Adipocyte (in vitro differentiated cells): ENCODE measurements at places on chromosomes 4 and X.
A peak's percentile ranks its signal among the peaks of the same experiment; 100 is the strongest.

DNA sequence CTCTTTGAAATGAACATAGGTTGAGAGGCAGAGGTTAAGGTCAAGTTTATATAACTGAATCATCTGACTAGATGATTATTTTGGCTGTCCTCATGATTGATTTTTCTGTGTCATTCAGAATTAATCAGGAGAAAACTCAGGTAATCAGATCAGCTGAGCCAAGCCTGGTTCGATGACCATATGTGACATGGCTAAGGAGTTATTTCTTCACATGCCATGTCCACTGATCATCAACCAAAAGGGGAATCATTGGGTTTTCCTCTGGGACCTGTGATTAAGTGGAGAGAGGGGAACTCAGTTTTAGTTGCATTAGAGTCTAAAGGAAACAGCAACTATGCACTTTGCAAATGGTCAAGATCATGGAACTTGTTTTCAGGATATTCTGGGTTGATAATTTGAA, 20.3 kb upstream of the PACRGL start:
- DNase-seq, result no peak

GRCh38 chr4:83454686-83455085, 937 bp downstream of the HELQ start:
- DNase-seq, result peak; percentile 33

DNA sequence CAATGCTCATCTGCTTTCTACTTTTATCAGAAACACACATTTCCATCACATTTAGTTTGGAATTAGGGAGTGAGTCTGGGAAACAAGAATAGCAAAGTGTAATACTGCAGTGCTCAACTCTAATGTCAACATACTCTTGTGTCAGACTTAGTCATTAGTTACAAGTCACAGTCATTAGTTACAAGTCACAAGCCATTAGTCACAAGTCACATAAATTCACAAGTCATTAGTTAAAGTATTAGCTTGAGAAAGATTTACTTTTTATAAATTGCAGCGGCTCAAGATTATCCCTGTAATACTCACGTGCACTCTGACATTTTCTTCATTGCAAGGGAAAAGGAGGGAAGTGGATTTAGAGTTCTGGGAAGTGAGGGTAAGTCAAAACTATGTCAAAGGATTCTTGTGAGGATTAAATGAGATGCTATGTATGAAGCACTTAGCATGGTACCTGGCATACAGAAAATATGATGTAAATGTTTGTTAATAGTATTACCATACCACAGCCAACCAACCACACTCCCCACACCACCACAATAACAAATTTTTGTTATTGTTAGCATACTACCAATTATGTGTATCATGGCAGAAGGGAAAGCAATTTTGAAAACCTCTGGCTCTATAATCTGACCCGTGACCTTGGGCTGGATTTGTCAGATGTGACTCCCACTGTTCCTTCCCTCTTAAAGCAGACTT, 116.6 kb downstream of the ARHGAP24 start:
- DNase-seq, result no peak

- DNase-seq, result no peak
Measured at GRCh38 chrX:4380710-4381109, 667.3 kb upstream of the PRKX start.
